ENCODE measurements at places on chromosomes 11 and 22.
A peak's percentile ranks its signal among the peaks of the same experiment; 100 is the strongest.

GRCh38 chr11:130061017-130061416 is 8.7 kb upstream of the APLP2 start:
- no peak for DNase-seq

DNA sequence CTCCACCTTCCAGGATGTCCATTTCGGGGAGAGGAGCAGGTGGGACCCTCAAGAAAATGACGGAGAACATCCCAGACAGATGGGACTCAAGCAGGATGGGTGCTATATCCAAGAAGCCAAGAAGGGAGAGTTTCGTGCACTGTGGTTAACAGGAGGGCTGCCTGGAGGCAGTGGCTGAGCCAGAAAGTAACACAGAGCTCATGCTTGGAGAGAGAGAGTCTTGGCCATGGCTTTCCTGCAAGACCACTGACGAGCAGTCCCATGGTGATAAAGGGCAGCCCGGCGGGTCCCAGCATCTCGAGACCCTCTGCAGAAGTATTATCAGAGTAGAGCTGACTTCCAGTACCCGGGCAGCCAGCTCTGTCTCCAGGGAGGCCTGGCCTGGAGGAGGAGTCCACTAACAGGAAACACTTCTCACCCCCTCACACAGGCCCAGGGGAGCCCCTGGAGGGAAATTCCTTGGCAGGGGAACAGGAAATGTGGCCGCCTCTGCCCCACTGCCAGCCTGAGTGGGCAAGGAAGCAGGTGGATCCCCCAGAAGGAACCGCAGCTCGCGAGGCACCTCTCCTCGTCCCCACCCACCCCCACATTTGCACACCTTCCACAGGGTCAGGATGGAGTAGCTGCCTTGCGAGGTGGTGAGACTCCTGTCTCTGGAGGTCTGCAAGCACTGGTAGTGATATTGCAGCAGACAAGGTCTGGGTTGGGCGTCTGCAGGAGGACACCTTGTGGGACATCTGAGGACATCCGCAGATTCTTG is 32.2 kb downstream of the CYTH4 start:
- DNase-seq, result no peak

GRCh38 chr11:129067454-129067853 is 124.7 kb downstream of the ARHGAP32 start:
- DNase-seq, result no peak

- DNase-seq, result no peak
Observed at GRCh38 chr22:44247346-44247745, 65.4 kb downstream of the SHISAL1 start.

GRCh38 chr11:127259102-127259501 is 258.5 kb upstream of the KIRREL3 start:
- no peak for DNase-seq

GRCh38 chr22:28942801-28943500 is 59.6 kb downstream of the ZNRF3 start:
- no peak for DNase-seq

DNA sequence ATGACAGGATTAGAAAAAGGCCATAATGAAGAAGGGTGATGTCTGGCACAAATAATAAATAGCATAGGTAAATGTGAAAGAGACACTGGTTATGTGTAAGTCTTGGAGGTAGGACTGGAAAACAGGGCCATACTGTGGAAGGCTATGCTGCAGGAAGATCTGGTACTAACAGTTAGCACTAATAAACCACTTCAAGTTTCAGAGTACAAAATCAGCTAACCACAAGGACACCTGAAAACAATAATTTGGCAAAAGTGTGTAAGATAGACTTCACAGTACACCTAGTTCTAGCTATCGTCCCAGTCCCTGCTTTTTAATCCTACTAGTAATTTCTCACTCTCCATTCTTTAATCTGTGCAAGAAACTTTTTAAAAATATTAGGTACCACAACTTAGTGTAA is 44.3 kb downstream of the CWF19L2 start:
- no peak for DNase-seq

DNA sequence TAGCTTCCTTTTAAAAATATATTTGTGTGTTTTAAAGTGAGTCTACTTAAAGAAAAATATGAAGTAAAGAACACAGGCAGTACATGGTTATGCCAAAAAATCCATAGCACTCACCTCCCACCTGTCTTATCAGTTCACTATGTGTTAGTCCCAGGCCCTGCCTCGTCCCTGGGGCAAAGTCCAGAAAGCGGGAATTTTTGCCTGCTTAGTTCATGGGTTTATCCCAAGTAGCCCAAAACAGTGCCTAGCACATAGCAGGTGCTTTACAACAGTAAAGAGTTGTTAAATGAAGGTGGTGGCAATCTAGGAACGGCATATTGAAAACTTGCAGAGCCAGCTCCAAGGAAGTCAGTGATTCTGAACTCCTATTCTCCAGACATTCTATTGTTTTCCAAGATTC is 154.0 kb downstream of the MN1 start:
- DNase-seq, result no peak

DNA sequence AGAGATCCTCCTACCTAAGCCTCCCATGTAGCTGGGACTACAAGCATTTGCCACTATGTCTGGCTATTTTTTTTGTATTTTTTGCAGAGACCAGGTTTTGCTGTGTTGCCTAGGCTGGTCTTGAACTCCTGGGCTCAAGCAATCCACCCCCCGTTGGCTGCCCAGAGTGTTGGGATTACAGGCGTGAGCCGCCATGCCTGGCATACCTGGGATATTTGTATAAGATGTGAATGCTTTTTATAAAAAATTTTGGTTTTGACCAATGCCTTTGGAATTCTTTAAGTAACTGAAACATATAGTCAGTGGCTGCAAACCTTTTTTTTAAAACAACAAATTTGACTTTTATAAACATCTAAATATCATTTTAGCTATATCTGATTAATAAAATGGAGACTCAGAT is 42.4 kb downstream of the ADAMTS8 start:
- DNase-seq, result no peak

- no peak for DNase-seq
Observed at GRCh38 chr22:36760786-36761185, 15.1 kb downstream of the IFT27 start.

- DNase-seq, result peak; percentile 52
Observed at GRCh38 chr22:37230673-37231405, 13.2 kb downstream of the RAC2 start.

GRCh38 chr11:123544631-123545375 is 109.6 kb downstream of the SCN3B start:
- DNase-seq, result no peak

DNA sequence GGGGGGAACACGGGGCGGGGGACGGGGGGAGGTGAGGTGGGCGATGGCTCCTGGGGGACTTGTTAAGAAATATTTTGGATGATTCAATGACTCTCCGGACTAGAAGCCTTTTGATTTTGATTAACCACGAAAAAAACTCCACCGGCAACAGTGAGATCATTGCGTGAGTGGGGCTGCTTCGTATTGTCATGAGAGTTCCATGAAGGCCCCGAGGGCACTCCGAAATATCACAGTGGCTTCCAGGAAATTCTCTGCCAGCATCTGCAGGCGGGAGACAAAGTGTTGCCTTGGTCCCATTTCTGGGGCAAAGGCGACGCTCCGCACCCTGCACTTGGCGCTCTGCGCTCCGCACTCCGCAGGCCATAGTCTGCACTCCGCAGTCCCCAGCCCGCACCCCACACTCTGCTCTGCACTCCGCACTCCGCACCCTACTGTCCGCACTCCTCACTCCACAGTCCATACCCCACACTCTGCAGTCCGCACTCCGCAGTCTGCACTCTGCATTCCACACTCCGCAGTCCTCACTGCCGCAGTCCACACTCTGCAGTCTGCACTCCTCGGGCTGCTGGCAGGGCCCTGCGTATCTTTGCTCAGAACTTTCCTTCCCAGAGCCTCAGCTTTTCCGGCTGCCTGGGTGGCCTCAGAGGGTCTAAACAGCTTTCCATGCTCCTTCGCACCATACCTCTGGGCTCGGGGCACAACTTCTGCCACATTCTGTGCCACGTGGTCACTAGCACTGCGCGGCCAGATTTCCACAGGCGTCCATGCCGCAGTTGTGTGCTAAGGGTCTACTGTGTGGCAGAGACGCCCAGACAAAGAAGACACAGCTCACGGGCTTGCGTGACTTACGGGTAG is 61.1 kb downstream of the LINC01488 start:
- no peak for DNase-seq

- no peak for DNase-seq
Observed at GRCh38 chr11:81340225-81340624, 1393.4 kb downstream of the FAM181B start.

DNA sequence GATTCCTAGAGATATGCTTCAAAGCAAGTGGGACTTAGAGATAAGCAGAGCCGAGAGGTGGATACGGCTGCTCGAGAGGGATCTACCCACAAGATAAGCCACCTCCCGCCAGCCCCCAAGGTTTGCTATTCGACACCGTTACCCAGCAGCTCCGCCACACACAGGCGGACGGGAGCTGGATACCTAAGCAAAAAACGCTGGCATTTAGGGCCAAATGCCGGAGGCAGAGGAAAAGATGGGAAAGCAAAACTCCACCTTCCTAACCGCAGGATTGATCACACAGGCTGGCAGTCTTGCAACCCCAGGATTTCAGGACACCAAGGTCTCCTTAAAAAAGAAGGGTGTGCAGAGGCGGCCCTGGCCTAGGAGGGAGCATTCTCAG is 709 bp downstream of the FTH1 start:
- no peak for DNase-seq

GRCh38 chr11:126474220-126474619 is 118.7 kb downstream of the ST3GAL4 start:
- no peak for DNase-seq

GRCh38 chr22:50414476-50415248 is 60.2 kb downstream of the SBF1 start:
- no peak for DNase-seq

GRCh38 chr11:122038543-122038942 is 77.5 kb downstream of the BLID start:
- DNase-seq, result no peak

GRCh38 chr11:114448749-114449482 is 9.6 kb downstream of the REXO2 start:
- no peak for DNase-seq

DNA sequence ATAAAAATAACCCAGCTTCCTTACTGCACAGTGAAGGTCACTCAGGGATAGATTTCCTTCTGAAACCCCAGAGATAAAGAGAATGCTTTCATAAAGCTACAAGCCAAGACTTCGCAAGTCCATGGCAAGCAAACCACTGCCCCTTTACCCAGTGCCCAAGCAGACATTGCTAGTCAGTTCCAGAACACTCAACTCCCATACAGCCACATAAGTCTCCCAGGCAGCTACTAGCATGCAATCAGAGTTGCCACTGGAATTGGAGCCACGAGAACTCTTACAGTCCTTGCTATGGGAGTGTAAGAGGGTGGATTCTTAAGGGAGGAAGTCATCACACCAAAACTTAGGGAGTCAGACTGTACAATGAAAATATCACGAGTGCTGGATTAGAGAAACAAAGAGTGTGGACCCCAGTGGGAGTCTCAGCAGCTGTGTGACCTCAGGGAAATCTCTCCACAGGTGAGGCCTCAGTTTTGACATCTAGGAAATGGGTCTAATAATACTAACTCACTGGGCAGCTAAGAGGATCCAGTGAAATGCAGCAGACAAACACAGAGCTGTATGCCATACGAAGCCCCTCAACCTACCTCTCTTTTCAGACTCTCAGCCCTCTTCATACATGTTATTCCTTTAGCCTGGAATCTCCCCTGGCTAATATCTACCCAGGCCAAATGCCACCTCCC is 526.6 kb downstream of the MN1 start:
- no peak for DNase-seq

- DNase-seq, result no peak
Observed at GRCh38 chr11:1862588-1863351, 9.9 kb downstream of the LSP1 start.
